ENCODE measurements at places on chromosomes 13 and 19.
A peak's percentile ranks its signal among the peaks of the same experiment; 100 is the strongest.

DNA sequence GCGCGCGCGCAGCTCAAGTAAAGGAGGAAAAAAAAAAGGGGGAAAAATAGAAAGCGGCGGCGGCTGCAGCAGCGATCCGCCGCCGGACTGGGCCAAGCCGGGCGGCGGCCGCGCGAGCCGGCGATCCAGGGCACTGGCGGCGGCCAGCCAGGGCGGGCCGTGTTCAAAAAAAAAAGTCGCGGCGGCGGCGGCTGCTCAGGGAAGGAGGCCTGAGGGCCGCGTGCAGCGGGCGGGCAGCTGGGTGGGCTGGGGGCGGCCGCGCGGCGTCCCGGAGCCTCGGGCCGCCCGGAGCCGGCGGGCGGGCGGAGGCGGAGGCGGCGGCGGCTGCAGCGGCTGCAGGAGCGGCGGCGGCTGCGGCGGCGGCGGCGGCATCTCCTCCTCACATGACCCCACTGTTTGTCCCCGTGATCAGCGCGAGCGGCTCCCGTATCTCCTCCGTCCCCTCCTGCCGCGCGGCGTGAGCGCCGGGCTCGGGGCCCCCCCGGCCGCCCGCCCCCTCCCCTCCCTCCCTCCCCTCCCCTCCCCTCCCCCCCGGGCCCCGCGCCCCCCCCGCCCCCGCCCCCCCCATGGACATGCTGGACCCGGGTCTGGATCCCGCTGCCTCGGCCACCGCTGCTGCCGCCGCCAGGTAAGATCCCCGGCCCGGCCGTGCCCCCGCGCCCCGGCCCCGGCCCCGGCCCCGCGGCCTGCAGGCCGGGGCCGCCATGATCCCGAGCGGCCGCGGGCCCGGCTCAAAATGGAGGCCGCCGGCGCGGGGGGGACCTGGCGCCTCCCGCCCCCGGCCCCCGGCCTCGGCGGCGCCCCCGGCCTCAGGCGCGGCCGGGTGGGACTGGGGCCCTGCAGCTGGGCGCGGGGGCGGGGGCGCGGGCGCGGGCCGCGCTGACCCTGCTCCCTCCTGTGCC lies at the start of gene USF2:
Gene USF2 (plus strand): TSS at position 427 of the 902 bp plus-strand sequence. CDS start 140 bp downstream, at position 567.
- peak; percentile 67 for DNase-seq

DNA sequence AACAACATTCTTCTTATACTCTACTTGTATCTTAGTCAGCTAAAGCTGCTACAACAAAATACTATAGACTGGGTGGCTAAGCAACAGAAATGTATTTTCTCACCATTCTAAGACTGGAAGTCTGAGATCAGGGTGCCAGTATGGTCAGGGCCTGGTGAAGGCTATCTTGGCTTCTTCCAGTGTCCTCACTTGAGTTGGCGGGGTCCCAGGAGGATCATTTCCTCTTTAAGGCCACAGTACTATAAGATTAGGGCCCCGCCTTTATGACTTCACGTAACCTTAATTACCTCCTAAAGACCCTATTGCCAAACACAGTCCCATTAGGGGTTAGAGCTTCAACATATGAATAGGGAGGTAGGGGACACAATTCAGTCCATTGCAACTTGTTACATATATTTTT lies 30.7 kb upstream of the DOCK9 start:
- DNase-seq = no peak

- no peak for DNase-seq
Observed at GRCh38 chr19:49637821-49638738, 1.9 kb downstream of the RRAS start.

GRCh38 chr13:50244713-50245574 lies 229.7 kb downstream of the KCNRG start:
- no peak for DNase-seq

GRCh38 chr13:36753176-36753575 lies 65.8 kb upstream of the RFXAP start:
- DNase-seq = no peak

GRCh38 chr13:32902029-32902780 lies 114.0 kb upstream of the KL start:
- DNase-seq = no peak

- DNase-seq = no peak
Observed at GRCh38 chr19:16398530-16399249, 73.1 kb downstream of the EPS15L1 start.

- no peak for DNase-seq
Observed at GRCh38 chr19:35416331-35416730, 31.7 kb upstream of the FFAR2 start.

DNA sequence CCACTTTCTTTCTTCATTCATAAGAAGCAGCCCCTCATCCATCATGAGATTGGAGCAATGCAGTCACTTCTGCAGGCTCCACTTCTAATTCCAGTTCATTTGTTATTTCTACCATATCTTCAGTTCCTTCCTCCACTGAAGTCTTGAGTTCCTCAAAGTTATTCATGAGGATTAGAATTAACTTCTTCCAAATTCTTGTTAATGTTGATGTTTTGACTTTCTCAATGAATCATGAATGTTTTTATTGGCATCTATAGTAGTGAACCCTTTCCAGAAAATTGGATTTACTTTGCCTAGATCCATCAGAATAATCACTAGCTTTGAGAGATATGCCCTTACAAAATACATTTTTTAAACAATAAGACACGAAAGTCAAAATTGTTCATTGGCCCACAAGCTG lies 2567.7 kb upstream of the PCDH20 start:
- DNase-seq = no peak

DNA sequence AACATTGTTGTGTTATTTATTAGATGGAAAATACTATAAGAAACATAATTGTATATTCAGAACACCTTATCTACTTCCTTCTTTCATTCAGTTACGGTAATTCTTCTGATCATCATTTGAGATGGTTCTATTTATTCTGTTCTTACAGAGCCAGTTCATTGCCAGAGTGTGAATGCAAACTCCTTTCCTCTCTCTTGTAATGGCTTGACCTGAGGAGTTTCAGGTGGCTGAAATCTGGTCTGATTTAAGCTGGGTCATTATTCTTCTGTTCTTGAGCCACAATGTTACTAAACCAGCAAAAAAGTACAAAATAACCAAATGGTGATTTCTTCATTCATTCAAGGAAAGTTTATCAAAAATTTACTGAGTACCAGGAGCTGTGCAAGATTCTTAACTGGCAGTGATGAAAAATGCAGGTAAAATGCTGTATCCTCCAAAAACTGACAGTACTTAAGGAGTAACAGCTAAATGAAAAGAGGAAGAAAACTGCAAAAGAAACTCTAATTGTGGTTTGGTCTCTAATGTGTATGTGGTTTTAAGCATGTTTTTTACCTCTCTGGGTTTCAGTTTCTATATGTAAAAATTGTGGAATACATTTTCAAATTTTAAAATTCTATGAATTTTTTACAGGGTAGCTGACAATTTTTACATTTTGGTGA lies 182.4 kb upstream of the UFM1 start:
- no peak for DNase-seq

GRCh38 chr19:14081797-14082674 lies 3.5 kb downstream of the C19orf67 start:
- no peak for DNase-seq

DNA sequence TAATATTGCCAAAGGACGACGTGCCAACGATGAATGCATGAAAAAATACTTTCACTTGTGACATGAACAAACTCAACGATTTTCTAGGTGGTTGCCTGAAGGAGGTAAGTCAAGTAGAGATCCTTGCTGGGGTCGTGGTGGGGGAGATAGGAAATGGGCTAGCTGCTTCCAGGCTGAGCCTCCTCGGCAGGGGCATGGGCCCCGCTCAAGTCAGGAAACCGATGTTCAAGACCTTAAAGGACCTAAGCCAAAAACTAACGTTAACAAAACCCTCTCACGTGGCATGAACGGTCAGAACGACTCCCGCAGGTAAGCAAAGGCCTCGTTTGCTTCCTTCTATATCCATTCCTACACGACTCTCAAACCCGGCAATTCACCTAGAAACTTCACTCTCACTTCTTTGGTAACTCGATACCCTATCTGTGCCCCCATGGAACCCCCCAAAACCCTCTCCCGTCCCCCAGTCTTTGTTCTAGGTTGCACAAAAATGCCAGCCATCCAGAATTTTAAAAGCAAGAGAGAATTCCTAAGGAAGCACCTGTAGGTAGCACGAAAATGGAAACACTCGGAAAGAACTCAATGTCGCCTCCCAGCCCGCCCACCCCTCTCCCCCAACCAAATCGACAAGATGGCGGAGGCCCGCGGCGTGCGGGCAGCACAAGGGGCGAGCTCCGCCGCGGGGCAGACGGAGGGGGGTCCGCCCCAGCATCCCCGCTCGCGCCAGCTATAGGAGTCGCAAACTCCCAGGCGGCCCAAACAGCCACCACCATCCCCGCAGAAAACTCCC lies 13.6 kb downstream of the ACP4 start:
- DNase-seq = peak; percentile 46

- no peak for DNase-seq
Observed at GRCh38 chr13:40982772-40983171, 36.3 kb downstream of the ELF1 start.

DNA sequence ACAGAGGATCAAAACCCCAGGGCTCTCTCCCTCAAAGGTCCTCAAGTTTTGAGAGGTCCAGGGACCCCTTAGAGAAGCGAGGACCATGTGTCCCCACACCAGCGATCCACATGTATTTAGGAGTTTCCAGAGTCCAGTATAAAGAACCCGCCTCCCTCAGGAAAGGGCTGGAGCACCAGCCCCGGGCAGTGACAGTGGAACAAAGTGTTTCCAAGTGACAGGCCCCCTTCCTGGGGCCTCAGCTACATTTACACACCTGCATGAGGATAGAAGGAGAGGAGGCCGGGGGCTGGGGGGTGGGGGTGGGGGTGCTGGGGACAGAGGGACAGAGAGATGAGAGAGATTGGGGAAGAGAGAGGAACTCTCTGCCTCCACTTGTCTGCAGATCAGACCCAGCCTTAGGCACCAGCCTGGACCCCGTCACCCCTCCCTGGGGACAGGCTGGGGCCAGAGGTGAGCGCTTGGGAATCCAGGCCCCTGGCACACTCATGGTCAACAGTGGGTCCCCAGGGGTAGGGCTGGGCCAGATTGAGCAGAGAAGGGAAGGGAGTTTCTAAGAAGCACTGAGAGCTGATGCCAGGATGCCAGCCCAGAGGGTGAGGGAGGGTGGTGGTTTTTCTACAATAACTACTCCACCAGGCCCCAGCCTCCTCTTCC lies 802 bp downstream of the BCAM start:
- no peak for DNase-seq

GRCh38 chr19:58554494-58555368 lies at the start of gene CHMP2A:
Gene CHMP2A, minus strand, starts transcription at chr19:58555105. Its CDS starts 893 bp downstream, at chr19:58554212.
- no peak for DNase-seq

DNA sequence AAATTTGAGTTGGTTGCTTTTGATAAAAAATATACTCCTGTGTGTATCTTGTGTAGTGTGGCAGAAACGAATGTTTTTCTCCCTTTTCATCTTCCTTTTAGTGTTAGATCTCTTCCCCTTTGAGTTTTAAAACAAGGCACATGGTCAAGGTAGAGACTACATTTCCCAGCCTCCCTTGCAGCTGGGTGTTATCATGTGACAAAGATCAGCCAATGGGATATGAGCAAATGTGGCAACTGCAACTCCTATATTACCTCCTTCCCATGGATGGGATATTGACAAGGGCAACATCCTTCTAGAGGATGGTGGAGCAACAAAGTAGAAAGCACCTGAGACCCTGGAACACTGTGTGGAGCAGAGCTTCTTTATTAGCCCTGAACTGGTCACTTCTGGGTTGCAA lies 42.4 kb downstream of the ADGRE3 start:
- DNase-seq = no peak

DNA sequence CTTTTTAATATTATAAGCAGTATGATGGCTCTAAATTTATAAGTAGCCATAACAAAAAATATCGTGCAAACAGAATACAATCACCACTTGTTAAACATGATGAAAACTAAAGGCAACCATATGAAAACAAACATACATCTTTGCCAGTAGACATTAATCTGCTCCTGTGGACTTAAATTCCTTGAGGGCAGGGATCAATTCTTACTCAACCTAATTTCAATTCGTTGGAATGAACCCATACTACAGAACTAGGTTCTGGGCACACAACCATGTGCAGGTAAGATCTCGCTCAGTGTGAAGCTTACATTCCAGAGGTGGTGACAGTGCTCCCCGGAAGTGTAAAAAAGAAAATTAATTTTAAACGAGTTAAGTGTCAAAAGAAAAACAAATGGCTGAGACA lies 13.4 kb downstream of the TBC1D4 start:
- DNase-seq = no peak

DNA sequence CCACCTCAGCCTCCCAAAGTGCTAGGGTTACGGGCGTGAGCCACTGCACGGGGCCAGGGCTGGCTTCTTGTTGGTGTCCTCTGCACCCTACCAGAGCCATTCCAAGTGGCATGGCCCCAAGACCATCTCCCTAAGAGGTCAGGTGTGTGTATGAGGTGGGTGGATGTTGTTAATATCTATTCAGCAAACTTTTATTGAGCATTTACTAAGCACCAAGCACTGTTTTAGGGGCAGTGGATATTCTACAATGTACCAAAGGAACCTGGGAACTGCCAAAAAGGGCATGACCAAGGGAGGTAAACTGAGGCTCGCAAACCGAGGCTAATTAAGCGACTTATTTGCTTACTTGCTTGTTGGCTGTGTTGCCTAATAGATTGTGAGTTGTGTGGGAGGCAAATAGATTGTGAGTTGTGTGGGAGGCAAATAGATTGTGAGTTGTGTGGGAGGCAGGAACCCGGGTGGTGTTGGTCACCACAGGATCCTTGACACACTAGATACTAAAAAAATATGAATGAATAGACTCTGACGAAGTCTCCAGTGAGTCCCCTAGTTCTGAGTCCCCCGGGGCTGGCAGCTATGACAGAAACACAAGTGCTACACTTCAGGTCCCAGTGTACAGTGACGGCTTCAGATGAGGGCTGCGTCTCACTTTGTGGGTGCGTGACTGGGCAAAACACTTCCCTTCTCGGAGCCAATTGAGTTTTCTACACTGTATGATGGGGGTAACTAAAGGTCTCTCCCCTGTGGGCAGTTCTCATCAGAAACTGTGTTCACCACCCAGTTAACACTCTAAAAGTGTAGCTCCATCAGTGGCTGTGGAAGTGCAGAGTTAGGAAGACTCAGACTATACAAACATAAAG lies 5.0 kb upstream of the BICRA start:
- DNase-seq = no peak

- no peak for DNase-seq
Observed at GRCh38 chr13:104289400-104289799, 1223.2 kb upstream of the SLC10A2 start.

DNA sequence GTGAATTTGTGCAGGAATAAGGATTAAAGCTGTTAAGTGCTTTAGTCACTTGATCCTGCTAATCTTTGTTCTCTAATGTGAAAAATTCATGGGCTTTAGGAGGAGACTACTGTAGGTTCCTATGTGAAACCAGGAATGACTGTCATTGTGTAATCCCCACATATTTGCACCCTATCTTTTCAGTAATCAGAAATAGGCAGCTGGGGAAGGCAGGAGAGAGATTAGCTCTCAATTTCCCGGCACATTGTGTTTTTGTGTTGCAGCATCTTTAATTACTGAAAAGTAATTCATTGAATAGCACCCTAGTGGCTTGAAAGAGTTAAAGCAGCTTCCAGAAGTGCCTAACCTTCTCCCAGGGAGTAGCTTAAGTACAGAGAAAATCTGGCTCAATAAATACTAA lies 282.9 kb downstream of the OLFM4 start:
- DNase-seq = no peak

DNA sequence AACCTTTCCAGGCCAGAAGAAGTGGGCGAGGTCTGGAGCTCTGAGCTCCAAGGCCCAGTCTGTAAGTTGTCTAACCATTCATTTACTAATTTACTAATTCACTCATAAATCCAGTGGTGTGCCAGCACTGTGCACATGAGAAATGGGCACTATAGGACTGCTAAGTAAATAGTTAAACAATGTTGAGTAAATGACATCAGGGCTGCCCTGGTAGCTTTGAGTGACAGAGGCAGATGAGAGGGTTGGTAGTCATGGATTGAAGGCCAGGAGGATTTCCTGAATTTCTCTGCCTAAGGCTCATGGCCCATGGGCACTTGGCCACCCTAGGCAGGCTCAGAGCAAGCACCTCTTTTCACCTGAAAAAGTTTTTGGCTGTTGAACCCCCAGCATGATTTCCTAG lies 216.9 kb upstream of the RXFP2 start:
- DNase-seq = no peak

Data from NCI-H1930 (cell line).